Left lung (tissue), 14 donors: ENCODE measurements at places on chromosomes 7 and 10. TPM values are rescaled to one million over a fixed set of nuclear protein-coding genes. Genes with fewer than 3 reads are reported as not detected.
A peak's percentile ranks its signal among the peaks of the same experiment; 100 is the strongest.

DNA sequence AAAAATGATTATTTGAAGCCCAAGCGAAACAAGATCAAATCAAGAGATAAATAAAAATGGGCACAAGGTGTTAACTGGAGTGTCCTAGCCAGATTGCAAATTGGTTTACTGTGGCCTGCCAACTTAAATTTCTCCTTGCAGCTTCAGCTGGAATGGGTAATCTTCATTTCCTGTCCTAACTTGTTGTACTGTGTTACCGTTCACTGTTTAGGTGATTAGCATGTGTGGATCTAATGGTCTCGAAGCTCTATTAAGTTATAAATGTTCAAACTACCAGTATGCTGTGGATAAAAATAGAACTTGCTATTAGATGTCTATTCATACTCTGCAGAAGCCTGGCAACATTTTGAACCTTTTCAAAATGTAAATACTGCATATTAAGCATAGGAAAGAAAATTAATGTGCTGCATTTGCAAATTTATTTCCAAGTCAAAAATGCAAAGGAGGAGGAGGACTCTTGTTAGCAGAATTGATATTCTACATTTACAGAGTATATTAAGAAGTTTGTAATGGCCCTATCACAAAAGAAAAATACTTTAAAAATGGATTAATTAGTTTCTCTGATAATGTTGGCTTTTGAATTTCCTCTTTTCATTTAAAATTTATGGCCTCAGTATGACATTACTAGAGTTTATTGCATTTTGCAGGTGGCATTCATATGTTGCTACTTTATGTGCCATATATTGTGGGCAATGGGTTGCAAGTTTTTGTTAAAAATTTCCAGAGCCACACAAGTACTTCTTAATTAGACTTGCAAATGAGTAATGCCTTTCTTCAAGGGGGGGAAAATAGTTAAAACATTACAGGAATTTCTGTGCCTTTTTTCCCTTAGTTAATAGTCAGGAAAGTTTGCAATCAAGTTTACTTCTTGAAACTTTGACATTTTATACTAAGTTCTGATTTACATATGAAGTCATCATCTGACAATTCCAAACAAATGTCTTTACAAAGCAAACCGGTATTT is 92.1 kb downstream of the CABCOCO1 start:
- no peak overlapping the region for H3K4me3 ChIP-seq
- no peak overlapping the region for H3K27ac ChIP-seq
- no peaks in the 10 kb centered on the region for H3K36me3 ChIP-seq
- DNase-seq: no peak
- no peaks in the 10 kb centered on the region for H3K27me3 ChIP-seq

DNA sequence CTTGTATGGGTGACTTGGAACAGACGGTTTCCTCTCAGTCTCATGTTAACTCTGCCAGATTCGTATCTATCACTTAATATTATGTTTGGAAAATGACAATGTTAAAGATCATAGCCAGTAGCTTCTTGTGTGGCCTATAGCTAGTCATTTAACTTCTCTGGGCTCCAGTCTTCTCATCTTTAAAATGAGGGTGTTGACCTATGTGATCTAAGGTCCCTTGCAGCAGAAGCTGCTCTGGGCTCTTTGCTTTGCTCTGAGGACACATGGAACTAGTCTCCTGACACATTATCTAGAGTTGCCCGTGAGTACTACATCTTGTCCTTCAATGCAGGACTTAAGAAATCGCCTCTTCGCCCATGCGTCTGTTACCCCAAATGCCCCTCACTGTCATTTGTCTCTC is 93.1 kb downstream of the TMEM178B start:
- no peak overlapping the region for H3K27ac ChIP-seq
- no peaks in the 10 kb centered on the region for H3K36me3 ChIP-seq
- peak; percentile 65 for DNase-seq
- no peak overlapping the region for H3K4me3 ChIP-seq
- no peaks in the 10 kb centered on the region for H3K4me1 ChIP-seq
- no peaks in the 10 kb centered on the region for H3K27me3 ChIP-seq

- H3K36me3 ChIP-seq: no peaks in the 10 kb centered on the region
- H3K27ac ChIP-seq: no peak overlapping the region
- H3K27me3 ChIP-seq: no peaks in the 10 kb centered on the region
- H3K4me1 ChIP-seq: no peaks in the 10 kb centered on the region
These were observed 709.7 kb upstream of the SEMA3D start for GRCh38 chr7:85896531-85896930.

DNA sequence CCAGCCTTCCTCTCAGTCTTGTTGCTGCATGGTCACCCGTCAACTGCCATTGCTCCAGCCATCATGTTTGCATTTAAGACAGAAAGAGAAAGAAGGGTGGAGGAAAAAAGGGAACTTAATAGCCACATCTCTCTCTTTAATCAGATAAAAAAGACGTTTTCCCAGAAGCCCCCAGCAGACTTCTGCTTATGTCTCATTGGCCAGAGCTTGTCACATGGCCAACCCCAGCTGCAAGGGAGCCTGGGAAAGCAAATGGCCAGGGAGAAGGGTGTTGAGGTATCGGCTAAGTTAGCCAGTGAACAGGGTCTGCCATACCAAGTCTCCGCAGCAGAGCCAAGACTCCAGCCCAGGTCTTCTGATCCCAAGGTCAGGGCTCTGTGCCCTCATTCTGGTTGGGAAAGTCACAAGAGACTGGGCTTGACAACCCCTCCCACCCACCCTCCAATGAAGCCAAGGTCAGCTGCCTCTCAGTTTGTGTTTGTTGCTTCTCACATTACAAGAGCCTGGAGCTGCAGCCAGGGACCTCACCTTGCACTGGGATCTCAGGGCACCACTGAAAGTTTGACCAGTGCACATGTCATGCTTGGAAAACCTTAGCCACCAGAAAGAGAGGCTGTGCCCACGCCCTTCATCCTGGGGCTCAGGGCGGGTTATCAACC is 80.3 kb upstream of the LYZL2 start:
- no peaks in the 10 kb centered on the region for H3K36me3 ChIP-seq
- H3K4me3 ChIP-seq: no peak overlapping the region
- no peak for DNase-seq

Gene EGFR
- total RNA-seq: 79.3 TPM
